ENCODE measurements at places on chromosomes 6 and 20. TPM values are rescaled to one million over a fixed set of nuclear protein-coding genes. Genes with fewer than 3 reads are reported as not detected.

Gene TINAG
- not detected for polyA plus RNA-seq

Gene OVOL2
- polyA plus RNA-seq = not detected

Gene C20orf202
- polyA plus RNA-seq = not detected

Gene COL19A1
- 5.3 TPM for polyA plus RNA-seq

Gene NRSN1
- not detected for polyA plus RNA-seq

Gene RSPH9
- 1.2 TPM for polyA plus RNA-seq

Gene TFAP2D
- not detected for polyA plus RNA-seq

Gene CALHM4
- polyA plus RNA-seq = not detected

Gene SLC17A3
- not detected for polyA plus RNA-seq

Gene ELOVL2
- not detected for polyA plus RNA-seq

Gene ID4
- not detected for polyA plus RNA-seq

Gene BPIFB2
- polyA plus RNA-seq = not detected

Gene MUCL3
- polyA plus RNA-seq = not detected

Gene CST8
- not detected for polyA plus RNA-seq

Gene PRDM13
- not detected for polyA plus RNA-seq

Gene C6orf118
- polyA plus RNA-seq = not detected
